ENCODE measurements at places on chromosomes 13 and 19.

DNA sequence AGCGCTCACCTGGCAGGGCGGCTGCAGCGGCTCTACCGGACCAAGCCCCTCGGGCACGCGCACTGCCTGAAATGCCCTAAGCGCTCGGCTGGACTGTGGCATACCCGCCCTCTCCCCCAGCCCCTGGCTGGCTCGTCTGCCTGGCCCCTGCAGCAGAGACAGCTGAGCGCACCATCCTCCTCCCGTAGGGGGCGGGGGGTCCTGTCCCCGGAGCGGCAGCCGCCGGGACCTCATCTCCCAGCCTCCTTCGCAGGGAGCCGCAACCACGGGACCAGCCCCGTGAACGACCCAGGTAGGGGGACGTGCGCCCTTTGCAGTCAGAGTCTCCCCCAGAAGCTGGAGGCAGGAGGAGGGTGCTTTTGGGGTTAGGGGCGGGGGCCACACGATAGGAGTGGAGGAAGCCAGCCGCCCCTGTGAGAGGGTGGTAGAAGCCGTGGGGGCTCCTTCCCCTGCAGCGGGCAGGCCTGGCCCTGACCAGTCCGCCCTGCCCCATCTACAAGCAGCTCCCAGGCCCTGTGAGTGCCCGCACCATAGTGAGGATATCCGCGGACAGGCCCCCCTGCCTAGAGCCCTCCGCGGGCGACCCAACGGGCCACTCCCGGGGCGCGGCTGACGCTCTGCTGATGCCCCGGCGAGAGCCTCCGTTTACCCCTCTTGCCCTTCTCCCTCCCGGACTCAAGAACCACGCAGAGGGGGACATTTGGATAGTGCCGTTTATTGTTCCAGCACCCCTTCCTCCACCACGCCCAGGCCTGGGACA is 34.2 kb downstream of the ZNF787 start:
- H3K4me1 ChIP-seq = no peaks in the 10 kb centered on the region
- H3K27me3 ChIP-seq = no peaks in the 10 kb centered on the region
- H3K27ac ChIP-seq = no peak overlapping the region
- no peak for DNase-seq

DNA sequence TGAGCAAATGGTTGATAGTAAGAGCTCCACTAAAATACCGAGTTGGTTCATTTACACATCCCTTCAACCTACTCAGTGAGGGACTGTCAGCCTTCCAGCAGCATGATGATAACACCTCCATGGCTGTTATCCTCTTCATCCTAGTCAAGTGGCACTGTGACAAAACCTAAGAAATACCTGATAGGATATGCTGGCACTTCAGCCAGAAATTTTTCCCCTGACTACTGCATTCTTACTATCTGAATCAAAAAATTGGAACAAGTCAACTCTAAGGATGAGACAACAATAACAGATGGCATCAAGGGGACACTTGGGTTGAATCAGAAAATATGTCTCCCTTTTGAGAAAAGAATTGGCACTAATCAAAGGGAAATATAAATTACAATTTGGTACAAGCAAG is 193.9 kb downstream of the KCTD12 start:
- H3K36me3 ChIP-seq = no peaks in the 10 kb centered on the region
- DNase-seq = no peak
- H3K27ac ChIP-seq = no peak overlapping the region
- H3K27me3 ChIP-seq = no peaks in the 10 kb centered on the region
- peaks cover 6% of the 10 kb centered on the region for H3K4me1 ChIP-seq

DNA sequence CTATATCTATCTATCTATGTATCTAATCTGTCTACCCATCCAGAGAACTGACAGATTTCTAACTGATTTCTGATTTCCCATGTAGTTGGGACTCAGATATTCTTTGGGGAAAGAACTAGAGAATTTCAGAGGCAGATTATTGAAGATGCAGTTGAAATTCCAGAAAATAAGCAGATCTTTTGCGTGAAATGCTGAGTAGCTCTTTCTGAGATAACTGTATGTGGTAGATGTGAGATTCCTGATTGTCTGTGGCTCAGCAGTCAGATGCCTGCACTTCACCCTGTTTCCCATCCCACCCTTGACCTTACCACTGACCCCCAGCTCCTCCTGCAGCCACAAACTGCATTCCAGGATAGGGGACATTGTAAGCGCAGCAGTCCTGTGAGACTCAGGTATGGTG is 61.5 kb downstream of the DGKH start:
- H3K4me3 ChIP-seq = no peak overlapping the region
- no peaks in the 10 kb centered on the region for H3K27me3 ChIP-seq
- DNase-seq = no peak
- H3K27ac ChIP-seq = peak overlapping the region; percentile 12

DNA sequence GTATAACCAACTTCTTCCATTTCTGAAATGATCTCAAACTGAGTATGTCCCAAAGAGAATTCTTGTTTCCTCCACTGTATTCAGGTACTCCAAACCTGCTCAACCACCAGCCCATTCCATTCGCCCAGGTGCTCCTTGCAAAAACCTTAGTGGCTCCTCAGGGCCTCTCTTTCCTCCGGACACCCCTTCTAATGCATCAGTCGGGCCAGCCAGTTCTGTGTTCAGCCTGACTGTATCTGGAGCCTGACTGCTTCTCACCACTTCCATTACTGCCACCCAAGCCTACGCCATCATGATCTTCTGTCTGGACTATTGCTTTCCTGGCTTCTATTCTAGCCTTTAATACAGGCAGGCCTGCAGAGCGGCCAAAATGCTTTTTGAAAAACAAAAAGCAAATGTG is 1.5 kb downstream of the PHF11 start:
- H3K4me3 ChIP-seq = no peak overlapping the region
- H3K27ac ChIP-seq = no peak overlapping the region
- no peak for DNase-seq
- H3K4me1 ChIP-seq = peaks cover 22% of the 10 kb centered on the region
- no peaks in the 10 kb centered on the region for H3K36me3 ChIP-seq

- no peak overlapping the region for H3K27ac ChIP-seq
- no peaks in the 10 kb centered on the region for H3K36me3 ChIP-seq
- H3K4me1 ChIP-seq = no peaks in the 10 kb centered on the region
- H3K27me3 ChIP-seq = no peaks in the 10 kb centered on the region
- DNase-seq = no peak
Measured at GRCh38 chr13:38830442-38831045, 143.7 kb downstream of the FREM2 start.

DNA sequence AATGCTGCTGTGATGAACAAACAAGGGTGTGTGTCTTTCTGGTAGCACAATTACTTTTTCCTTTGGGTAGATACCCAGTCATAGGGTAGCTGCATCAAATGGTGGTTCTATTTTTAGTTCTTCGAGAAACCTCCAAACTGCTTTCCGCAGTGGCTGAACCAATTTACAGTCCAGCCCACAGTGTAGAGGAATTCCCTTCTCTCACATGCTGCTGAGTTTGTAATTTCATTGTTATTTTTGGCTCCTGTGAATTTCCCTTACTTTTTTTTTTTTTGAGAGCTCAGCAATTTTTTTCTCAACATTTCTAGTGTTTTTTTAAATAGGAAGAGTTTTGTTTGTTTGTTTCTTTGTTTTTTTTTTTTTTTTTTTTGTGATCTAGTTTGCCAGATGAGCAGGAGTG is 37.5 kb upstream of the ADGRE1 start:
- DNase-seq = no peak
- H3K27me3 ChIP-seq = no peaks in the 10 kb centered on the region
- H3K27ac ChIP-seq = no peak overlapping the region
- no peaks in the 10 kb centered on the region for H3K36me3 ChIP-seq
- H3K4me1 ChIP-seq = no peaks in the 10 kb centered on the region
- no peak overlapping the region for H3K4me3 ChIP-seq

DNA sequence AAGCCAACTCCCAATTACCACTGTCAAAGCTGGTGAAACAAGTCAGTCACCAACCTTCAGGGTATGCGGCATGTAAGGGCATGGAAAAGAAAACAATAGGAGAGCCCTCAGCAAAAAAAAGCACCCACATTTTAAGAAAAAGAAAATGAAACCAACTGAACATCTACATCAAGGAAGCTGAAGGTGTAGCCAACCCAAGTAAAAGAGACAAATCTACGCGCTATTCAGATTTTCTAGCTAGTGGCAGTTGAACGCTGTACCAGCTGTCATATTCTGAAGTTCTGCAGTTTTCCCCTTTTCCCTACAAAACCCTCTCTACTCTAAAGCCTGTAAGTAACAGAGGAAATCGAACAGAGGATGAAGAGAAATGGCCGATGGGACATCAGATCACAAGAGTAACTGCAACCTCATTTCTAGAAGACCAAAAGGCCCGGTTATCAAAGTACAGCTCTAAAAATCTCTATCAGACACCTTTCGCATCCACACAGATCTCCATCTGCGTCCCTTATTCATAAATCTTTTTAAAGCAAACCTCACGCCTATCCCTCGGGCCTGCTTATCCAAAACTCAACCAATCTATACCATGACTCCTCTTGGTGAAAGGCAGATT is 1.4 kb downstream of the MYCBP2 start:
- H3K27ac ChIP-seq = peak overlapping the region; percentile 82
- peak; percentile 28 for DNase-seq
- no peaks in the 10 kb centered on the region for H3K27me3 ChIP-seq
- peaks cover 7% of the 10 kb centered on the region for H3K4me1 ChIP-seq
- no peaks in the 10 kb centered on the region for H3K36me3 ChIP-seq

GRCh38 chr19:5683177-5683886 is 2.5 kb downstream of the HSD11B1L start:
- H3K27ac ChIP-seq = no peak overlapping the region
- H3K27me3 ChIP-seq = peaks cover 3% of the 10 kb centered on the region
- DNase-seq = no peak
- peaks cover 4% of the 10 kb centered on the region for H3K4me1 ChIP-seq

DNA sequence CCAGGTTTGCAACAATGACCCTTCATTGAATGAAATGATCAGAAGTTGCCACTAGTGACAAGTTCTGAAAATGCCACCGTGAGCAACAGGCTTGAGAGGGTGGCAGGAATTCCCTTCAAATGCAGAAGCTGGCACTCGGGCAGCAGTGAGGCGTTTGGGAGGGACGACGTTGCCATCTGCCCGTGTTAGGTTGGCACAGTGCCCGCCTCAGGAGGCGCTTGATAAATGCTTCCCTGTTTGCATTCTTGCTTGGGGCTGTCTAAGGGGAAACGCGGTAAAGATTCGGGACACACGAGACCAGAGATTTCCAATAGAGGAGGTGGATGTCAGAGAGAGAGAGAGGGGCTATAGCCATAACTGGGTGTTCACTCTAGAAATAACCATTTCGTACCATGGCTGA is 101.9 kb downstream of the TEX29 start:
- H3K27me3 ChIP-seq = no peaks in the 10 kb centered on the region
- DNase-seq = no peak
- H3K4me3 ChIP-seq = no peak overlapping the region
- no peaks in the 10 kb centered on the region for H3K36me3 ChIP-seq
- H3K27ac ChIP-seq = no peak overlapping the region

DNA sequence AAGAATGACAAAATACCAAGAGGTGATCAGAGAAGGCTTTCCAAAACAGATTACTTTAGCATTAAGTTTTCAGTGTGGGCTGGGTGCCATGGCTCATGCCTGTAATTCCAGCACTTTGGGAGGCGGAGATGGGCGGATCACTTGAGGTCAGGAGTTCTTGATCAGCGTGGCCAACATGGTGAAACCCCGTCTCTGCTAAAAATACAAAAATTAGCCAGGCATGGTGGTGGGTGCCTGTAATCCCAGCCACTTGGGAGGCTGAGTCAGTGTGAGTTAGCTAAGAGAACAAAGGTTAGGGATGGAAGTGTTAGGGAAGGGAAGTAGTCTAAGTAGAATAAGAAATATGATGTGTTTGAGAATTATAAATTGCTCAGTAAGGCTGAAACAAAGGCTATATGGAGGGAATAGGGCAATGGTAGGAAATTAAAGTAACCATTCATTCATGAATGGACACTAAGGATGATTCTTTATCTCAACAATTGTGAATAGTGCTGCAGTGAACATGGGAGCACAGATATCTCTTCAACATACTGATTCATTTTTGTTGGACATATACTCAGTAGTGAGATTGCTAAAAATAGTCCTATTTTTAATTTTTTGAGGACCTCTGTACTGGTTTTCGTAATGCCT is 3.9 kb upstream of the RCBTB2 start:
- DNase-seq = no peak
- no peak overlapping the region for H3K27ac ChIP-seq
- H3K36me3 ChIP-seq = no peaks in the 10 kb centered on the region
- no peaks in the 10 kb centered on the region for H3K27me3 ChIP-seq
- H3K4me1 ChIP-seq = no peaks in the 10 kb centered on the region
- no peak overlapping the region for H3K4me3 ChIP-seq

Data from fibroblast of lung (primary cell).